HuH-7 (cell line): ENCODE measurements at places on chromosomes 3 and 15.

DNA sequence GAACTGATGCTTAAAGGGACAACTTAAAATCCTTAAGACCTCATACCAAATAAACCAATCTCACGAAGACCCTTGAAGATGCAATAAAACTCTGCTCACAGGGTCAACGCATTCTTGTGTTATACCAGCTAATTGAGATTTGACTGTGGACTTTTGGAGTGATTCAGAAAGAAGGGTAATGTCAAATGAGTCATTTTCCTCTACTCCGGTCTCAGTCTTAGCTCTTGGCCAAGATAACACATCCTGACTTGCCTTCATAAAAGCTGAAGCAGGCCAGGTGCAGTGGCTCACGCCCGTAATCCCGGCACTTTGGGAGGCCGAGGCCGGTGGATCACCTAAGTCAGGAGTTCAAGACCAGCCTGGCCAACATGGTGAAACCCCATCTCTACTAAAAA, 3.8 kb downstream of the PKM start:
- DNase-seq: no peak

DNA sequence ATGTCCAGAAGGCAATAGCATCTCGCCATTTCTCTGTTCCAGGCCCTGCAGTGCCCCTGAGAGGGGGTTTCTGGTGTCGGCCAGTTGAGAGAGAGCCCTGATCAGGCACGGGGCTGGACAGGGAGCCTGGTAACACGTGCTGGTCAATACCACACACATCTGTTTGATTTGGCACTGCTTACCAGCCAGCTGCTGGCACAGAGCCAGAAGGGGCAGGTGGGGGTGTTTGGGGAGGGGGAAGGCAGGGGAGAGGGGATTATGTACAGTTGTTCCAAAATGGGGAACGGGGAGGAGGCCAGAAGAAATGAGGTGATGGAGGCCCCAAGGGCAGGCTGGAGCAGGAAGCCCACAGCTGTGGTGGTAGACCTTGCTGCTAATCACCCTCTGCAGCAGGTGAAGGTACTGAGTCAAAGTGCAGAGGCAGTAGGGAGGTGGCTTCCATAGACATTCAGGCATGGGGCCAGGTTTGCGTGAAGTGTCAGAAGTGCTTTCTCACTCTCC, 153.5 kb upstream of the LPP start:
- DNase-seq: no peak

DNA sequence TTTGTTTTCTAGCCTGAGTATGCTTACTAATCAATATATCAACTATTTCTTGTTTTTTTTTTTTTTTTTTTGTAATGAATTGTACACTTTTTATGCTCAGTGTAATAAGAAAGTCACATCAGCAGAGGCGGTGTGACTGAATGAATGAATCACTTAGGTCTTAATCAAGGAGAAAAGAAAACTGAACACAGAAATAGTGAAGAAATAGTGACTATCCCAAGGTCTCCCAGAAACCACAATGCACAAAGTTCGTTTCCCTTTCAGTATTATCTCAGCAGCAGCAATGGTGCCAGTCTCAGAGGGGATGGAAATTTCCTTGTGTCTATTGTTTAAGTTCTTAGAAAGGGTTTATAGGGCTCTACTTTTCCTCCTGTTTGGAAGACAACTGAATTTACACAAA, 80.7 kb downstream of the NR1I2 start:
- no peak for DNase-seq

- DNase-seq: no peak
These were observed 58.7 kb downstream of the CHSY1 start for GRCh38 chr15:101193120-101193644.

DNA sequence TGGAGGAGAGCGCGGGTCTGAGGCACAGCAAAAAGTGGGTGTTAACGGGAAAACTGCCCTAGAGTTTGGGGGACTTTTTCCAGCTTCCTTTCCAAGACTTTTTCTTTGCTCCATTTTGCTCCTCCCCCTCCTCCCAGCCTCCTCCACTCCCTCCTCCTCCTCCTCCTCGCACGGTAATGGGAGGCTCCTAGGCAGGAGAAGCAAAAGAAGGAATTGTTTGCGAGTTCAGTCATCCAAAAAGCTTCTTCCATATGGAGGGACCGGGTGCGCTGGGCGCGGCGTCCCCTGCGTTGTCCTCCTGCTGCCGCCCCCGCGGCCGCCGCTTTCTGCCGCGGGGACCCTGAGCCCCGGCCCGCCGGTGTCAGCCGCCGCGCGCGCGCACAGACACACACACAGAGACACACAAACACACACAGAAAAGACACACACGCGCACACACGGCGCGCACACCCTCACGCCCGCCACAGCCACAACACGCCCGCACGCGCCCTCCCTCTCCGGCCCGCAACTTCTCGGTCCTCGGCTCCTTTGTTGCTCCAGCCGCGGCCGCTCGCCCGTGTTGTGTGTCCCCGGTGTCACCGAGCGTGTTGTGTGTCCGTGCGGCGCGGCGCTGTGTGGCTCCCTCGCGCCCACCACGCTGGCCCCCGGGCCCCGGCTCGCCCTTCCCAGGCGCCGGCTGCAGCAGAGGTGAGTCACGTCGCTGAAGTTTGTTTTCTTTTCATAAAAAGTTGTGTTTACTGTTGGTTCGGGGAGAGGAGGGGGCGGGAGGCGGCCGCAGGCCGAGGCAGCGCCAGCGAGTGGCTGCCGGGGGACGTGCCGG, at the start of gene BOC:
Gene BOC (plus strand): TSS at position 228 of the 820 bp plus-strand sequence. CDS start 38,246 bp downstream, outside the sequence.
- no peak for DNase-seq
